ENCODE measurements at places on chromosomes 5 and 9. TPM values are rescaled to one million over a fixed set of nuclear protein-coding genes. Genes with fewer than 3 reads are reported as not detected.

Gene ITGA1
- polyA plus RNA-seq = 17.6 TPM

DNA sequence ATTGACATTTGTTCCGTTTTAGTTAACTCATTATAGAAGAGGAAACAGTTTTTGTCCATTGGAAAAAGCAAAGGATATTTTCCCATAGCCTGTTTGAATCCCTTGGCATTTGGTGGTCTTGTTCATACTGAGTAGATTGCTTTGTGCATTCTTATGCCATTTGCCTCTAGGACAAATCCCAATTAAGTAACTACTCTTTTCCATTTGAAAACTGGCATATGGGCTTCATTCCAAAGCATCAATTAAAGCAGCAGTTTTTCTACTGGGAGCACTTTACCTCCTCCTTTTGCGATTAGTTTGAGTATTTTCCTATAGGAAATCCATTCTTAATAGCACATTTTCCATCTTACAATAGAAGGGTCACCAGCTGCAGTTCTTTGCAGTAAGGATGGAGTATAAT, 31.2 kb downstream of the GPR21 start:
- DNase-seq = no peak

- no peak for DNase-seq
Measured at GRCh38 chr5:57601996-57602395, 119.4 kb upstream of the ACTBL2 start.

- DNase-seq = no peak
Measured at GRCh38 chr9:9598723-9599122, 1014.1 kb downstream of the PTPRD start.

- DNase-seq = peak; percentile 62
Measured at GRCh38 chr5:154475591-154476353, 2.3 kb downstream of the HAND1 start.

DNA sequence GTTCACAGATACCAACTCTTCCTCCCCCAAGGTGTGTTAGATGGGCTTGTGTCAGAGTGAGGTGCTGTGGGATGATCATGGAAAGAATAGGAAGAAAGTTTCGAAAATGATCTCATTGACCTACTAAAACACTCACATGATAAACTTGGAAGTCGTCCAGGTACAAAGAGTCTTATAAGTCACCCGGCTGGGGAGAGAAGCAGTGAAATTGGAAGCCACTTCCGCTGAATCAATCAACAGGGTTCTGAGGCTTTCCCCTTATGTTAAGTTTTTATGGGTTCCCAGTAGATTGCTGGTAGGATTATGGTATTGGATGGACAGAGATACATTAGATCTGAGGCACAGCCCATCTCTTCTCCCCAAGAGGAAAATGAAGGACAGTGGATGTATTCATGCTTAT, 218.8 kb upstream of the MSX2 start:
- no peak for DNase-seq

GRCh38 chr9:129109952-129110739, 447 bp downstream of the CRAT start:
- no peak for DNase-seq

- DNase-seq = no peak
Measured at GRCh38 chr5:591746-592145, 20.4 kb upstream of the CEP72 start.

- DNase-seq = no peak
Measured at GRCh38 chr9:135512904-135513303, 8.3 kb upstream of the LCN1 start.
